ENCODE measurements at places on chromosomes 3 and 15.

GRCh38 chr3:123300583-123300982 is 98.8 kb downstream of the SEC22A start:
- DNase-seq = no peak

DNA sequence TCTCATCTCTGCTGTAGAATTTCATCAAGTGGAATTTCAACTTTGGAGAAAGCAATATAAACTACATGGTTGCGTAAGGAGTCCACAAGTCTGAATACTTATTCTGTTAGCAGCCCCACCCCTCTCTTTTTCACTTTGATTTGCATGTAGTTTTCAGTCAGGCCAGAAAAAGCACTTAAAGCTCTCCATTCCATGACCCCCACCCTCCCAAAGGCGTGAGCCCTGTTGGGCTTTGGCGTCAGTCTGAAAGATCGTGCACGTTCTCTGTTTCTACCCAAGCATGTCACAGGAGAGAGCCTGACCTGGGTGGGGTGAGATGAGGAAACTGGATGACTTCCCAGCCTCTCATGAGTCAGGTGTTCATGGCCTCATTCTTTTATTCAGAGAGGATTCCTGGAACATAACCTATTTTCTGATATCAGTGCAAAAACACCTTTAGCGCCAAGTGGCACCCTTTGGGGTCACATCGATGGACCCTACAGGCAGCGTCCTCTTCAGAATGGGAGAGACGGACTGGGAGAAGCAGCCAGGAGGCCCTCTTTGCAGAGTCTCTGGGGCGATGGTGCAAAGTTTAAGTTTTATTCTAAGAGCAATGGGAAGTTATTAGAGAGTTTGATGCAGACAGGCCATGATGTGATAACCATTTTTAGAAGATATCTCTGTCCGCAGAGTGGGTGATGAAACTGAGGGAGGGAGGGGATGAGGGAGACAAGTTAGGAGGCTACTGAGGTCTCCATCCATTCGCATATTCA is 55.8 kb downstream of the LSM3 start:
- no peak for DNase-seq

DNA sequence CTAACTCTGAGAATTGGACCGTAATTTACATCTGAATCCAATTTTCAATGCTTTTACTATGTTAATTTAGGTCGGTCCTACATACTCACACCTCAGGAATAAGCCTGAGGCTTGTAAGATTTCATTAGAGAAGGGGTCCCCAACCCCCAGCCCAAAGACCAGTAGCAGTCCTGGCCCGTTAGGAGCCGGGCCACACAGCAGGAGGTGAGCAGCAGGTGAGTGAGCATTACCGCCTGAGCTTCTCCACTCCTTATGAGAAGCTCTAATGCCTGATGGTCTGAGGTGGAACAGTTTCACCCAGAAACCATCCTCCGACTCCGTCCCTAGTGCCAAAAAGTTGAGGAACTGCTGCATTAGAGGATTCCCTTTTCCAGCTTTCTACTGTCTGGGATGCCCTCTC is 757.3 kb downstream of the SI start:
- no peak for DNase-seq

DNA sequence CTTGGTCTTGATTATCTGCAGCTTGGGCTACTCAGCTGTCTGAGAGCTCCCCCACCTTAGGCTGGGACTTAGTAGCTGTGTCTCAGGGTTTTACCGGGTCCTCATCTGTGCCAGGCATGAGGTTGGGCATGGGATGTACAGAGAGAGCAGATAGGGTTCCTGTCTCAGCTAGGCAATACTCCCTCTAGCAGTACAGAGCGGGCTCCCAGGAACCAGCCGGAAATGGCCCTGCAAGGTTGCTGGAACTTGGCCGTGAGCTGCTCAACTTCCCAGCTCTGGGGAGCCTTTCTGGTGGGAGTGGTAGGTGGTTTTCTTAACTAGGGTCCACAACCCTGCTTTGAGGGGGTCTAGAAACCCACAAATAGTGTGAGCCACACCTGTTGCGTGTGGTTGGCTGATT is 58.3 kb downstream of the ATP2B2 start:
- DNase-seq = no peak

- DNase-seq = peak; percentile 64
Observed at GRCh38 chr3:46065294-46065705, 38.0 kb upstream of the XCR1 start.

DNA sequence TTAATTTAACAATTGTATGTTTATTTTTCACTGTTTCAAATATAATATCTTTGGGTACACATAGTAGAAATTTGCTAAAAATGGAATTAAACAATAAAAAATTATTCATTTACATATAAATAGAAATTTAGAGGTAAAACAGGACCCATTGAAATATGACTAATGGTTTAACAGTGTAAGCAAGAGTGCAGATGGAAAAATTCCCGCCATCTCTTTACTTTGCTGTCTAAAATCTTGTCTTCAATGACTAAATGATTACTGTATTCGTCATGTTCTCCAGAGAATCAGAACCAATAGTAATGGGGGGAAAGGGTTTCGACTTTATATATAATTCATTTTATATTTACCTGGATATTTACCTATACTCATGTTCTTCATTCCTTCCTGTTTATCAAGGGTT is 163.1 kb downstream of the IL1RAP start:
- DNase-seq = no peak

DNA sequence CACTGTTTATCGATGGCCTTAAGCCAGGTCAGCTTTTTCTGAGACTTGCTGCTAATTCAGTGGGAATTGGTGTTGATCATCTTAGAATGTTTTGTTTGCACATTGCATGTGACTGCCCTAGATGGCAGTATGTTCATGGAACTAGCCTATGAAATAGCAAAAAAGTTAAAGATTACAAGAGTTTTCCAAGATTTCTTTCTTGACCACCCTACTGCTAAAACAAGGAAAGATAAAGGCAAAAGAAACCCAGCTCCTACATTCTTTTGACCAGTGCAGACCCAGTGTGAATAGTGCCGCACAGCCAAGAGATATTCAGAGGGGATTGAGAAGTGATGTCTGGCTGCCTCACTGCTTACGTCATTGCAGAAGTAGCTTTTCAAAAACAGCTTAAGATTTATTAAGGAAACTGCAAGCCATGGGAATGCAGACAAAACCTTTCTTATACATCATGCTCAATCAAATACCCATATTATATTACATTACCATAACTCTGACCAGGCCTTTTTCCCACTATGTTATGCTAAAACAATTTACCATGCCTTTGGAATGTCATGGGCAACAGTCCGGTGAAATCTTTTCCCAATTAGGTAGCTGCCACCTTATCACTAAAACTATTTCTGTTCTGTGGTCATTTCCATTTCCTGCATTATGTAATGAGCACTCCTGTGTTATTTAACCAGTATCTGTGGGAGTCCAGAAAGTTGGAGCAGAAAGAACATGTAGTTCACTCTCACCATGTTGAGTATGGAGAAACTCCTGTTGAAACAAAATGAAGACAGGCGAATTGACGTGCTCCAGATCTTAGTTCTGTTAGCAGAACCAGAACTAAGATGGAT is 6.0 kb downstream of the PHLDB2 start:
- DNase-seq = no peak

- no peak for DNase-seq
Observed at GRCh38 chr15:84604826-84605553, 4.2 kb downstream of the ZSCAN2 start.

DNA sequence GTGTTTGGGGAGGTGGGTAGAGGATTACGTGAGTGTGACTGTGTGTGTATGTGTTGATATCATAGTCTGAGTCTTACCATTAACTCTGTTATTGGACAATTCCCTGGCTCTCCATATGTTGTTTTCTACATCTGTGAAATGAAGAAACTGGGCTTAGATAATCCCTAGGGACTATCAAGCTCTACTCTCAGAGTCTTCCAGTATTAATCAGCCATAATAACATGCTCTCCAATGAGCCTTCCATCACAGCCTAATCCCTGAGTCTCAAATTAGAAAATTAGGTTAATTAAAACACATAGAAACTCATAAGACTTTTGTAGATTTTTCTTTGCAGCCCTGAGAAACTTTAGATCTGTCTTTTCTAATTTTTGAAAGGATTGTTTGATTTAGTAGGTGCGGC is 404.2 kb upstream of the RARB start:
- DNase-seq = no peak

GRCh38 chr3:71436337-71436736 is 147.2 kb downstream of the FOXP1 start:
- DNase-seq = no peak

DNA sequence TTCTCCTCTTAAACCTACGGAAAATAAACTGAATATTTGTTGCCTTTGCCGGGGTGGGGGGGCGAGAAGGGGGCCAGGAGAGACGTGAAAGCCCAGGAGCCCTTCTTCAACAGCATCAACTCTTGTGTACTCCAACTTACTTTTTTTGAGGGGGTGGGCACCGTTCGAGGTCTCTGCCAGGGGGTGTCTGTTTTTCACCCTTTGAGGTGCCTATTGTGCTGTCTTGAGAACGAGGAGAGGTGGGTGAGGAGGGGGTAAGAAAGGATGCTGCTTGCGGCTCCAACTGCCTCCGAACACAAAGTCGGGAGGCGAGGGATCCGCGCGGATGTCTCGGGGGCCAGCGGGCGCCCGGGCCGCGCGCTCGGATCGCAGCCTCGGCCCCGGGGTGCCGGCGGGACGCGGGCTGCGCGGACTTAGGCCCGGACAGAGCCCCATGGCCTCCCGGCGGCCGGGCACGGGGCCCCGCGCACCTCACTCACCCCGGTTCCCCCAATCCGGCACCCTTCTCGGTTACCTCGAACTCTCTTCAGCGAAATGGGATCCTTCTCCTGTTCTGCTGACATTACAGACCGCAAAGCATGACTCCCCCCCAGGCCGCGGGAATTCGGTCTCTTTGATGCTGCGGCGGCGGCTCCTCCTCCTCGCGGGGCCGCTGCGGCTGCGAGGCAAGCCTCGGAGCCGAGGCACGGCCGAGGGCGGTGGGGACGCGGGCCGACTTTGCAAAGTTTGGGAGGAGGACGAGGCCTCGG is 650 bp downstream of the PYGO1 start:
- DNase-seq = no peak

GRCh38 chr15:55234104-55234799 is 37.5 kb upstream of the RSL24D1 start:
- no peak for DNase-seq

DNA sequence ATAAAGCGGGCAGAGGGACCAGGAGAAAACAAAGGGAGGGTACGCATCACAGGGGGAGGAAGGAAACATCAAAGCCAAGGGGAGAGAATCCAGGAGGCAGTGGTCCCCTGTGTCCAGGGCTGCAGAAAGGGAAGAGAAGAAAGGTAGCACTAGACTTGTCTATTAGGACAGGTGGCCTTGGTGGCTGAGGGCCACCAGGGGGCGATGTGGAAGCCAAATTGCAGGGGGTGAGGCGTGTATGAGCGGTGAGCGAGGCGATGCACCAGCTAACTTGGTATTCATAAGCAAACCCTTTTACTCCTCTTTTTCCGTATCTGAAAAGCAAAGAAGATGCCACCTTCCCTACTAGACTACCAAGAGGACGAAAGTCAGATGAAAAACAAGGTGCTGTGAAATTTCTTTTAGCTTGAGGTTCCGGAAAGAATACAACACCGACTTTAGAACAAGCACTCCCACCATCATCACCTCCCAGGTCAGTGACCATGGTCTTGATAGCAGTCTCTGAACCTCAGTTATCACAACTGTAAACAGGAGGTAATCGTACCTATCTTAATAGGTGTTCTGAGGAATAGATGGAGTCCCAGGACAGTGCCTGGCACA is 654.4 kb upstream of the ADAMTS9 start:
- DNase-seq = peak; percentile 4

- DNase-seq = no peak
Observed at GRCh38 chr3:124620600-124621063, 109.6 kb upstream of the UMPS start.

- DNase-seq = no peak
Observed at GRCh38 chr15:56996746-56997470, 78.5 kb downstream of the TCF12 start.

GRCh38 chr3:127172781-127173515 is 20.0 kb upstream of the PRR23E start:
- DNase-seq = peak; percentile 75

GRCh38 chr3:185342459-185343174 is 20.3 kb upstream of the MAP3K13 start:
- DNase-seq = no peak

GRCh38 chr3:13161771-13162535 is 88.7 kb upstream of the IQSEC1 start:
- no peak for DNase-seq

DNA sequence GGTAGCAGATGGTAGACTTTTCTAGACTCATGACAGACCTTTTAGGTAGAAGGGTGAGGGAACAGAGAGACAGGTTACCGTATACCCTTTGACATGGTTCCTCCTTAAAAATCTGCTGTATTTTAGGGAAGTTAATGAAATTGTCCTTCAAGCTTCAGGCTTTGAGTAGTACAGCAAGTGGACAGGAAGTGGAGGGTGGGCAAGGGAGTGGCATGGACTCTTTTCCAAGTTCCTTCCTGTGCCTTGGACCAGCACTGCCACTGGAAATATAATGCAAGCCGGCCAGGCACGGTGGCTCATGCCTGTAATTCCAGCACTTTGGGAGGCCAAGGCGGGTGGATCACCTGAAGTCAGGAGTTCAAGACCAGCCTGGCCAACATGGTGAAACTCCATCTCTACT is 156.1 kb upstream of the LRRFIP2 start:
- DNase-seq = no peak

- DNase-seq = no peak
Observed at GRCh38 chr15:101541501-101542292, 52.2 kb upstream of the PCSK6 start.

GRCh38 chr3:46400000-46400734 is 6.7 kb downstream of the CCR5AS start:
- DNase-seq = no peak

- no peak for DNase-seq
Observed at GRCh38 chr3:138842483-138843188, 7.9 kb upstream of the PIK3CB start.

GRCh38 chr15:43449981-43450380 is 43.0 kb downstream of the TP53BP1 start:
- no peak for DNase-seq

GRCh38 chr3:121883507-121883906 is 10.7 kb upstream of the SLC15A2 start:
- DNase-seq = no peak

DNA sequence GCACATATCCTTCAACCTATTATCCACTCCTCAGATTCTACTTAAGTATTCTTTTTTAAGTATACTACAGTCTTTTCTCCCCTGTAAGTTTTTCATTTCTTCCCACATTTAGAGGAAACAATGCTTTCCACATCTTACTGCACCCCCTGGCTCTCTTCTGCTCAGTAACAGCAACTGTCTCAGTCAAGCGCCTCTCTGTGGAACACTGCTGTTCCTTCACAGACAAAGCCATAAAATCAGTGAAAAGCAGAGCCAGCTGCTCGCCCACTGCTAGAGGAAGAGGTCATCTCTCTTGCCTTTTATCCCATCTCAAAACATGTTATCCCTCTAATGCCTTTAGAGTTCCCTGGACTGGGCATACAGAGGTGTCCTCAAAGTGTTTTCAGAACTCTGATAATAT is 24.8 kb downstream of the SERP1 start:
- DNase-seq = no peak

All from NCI-H187 (cell line).